ENCODE measurements at places on chromosomes 4 and X. TPM values are rescaled to one million over a fixed set of nuclear protein-coding genes. Genes with fewer than 3 reads are reported as not detected.

Gene ZNF630
- polyA plus RNA-seq, result 1.5 TPM

Gene IRS4
- polyA plus RNA-seq, result not detected

Gene IGFBP7
- 1.4 TPM for polyA plus RNA-seq

Gene ACE2
- not detected for polyA plus RNA-seq

Gene DACH2
- polyA plus RNA-seq, result 0.03 TPM

Gene LGI2
- not detected for polyA plus RNA-seq

Gene IDH3G
- polyA plus RNA-seq, result 108 TPM

Gene RTL3
- polyA plus RNA-seq, result 0.16 TPM

Gene SLC9B1
- polyA plus RNA-seq, result 2.3 TPM

DNA sequence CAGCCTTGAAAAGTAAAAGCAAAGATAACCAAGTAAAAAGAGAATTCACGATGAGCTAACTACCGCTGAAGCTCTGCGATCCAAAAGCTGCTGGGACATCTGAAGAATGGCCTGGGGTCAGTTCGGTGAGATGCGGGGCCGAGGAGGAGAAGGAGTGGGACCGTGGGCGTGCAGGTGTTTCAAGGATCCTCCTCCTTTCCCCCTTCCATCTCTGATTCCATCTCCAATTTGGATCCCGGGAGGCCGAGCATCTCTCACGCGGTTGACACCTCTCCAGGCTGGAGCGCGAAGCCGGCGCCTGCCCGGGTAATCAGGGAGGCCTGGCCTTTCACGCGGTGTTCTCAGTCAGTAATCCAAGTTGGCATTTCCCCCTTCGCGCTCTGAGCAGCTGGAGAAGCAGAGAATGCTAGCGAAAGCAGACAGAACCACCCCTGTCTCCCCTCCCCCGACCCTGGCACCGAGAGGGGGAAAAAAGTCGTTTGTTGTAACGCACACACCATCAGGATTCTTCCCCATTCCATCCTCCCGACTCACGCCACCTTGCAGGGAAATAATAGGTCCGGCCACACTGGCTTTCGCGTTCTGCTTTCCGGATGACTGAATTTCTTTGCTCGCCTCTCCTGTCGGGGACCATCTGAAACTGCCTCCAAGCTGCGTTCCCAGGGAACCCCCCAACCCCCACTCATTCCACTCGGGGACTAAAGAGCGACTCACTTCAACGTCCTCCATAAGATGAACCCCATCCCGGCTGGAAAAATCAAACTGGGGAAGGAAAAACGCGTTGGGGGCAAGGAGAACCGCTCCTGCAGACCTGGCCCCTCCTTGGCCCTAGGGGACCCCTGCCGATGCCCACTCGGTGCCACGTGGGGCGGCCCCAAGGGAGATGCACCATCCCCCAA, 6.5 kb downstream of the NEUROG2 start:
- DNase-seq, result no peak

DNA sequence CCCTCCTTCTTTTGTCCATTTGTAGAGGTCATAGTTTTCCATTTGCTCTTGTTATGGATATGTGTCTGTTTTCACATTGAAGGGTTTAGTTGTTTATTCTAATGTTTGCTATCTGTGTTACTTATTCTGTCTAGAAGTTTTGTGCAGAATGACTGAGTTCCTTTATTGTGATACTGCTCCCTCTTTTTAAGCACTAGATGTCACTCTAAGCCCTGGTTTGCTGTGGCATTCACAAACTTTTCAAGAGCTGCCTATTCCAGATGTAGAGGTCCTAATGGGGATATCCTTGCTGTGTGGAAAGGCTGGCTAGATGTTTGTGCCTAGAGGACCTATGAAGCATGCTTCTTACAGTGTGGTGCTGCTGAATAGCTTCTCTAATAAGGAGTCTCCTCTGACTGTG, 338.6 kb downstream of the SPIN4 start:
- no peak for DNase-seq

DNA sequence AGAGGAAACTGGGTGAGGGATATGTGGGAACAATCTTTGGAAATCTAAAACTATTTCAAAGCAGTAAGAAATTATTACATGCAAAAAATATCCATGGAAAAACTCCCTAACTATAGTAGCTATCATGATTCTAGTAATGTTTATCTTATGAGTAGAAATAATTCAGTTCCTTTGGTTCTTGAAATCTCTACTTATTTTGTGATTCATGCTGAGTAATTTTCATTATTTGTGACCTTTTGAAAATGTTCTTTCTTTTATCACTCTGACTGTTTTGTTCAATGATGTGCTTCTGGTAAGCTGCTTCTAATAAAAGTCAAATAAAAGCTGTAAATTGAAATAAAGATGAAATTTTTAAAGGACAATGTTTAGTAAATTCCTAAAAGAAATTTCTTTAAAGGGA, 40.4 kb upstream of the MAGEB10 start:
- DNase-seq, result no peak

- DNase-seq, result no peak
These were observed 1.6 kb downstream of the FAT4 start for GRCh38 chr4:125316401-125316790.

GRCh38 chr4:142925161-142925560, 79.1 kb upstream of the INPP4B start:
- DNase-seq, result no peak

DNA sequence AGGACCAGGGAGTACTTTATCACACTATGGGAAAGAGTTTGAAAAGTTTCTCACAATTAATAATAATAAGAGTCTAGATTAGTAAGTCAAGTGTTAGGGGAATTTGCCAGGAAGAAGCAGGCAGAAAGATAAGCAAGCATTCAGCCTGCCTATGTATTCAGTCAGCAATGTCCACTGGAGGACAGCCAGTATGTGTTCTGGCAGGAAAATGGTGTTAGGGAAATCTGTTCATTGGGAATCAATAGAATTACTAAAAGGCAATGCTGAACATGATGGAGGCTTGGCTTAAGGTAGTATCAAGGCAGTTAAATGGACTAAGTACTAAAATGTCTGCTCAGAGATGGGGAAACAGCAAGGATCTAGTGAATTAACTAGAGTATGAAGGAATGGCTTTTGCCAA, 221.2 kb downstream of the PPP4R3C start:
- DNase-seq, result no peak

DNA sequence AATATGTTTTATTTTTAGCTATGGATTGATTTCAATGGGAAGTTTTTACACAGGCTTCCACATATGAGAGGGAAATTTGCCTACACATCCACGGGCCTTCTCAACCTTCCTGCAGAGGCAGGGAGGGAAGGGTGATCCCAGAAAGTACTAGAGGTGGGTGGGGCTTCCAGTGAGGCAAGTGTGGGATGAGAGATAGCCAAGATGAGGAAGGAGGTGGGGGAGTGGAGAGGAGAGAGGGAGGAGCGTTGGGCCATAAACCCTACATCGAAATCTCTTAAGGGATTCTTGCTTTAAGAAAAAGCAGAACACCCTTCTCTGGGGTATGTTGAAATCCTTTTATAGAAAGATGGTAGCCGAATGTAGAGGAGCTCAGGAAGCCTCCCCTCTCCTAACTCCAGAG, 19.0 kb downstream of the NKX6-1 start:
- no peak for DNase-seq

GRCh38 chr4:110638089-110638746, 15.3 kb upstream of the PITX2 start:
- DNase-seq, result no peak

DNA sequence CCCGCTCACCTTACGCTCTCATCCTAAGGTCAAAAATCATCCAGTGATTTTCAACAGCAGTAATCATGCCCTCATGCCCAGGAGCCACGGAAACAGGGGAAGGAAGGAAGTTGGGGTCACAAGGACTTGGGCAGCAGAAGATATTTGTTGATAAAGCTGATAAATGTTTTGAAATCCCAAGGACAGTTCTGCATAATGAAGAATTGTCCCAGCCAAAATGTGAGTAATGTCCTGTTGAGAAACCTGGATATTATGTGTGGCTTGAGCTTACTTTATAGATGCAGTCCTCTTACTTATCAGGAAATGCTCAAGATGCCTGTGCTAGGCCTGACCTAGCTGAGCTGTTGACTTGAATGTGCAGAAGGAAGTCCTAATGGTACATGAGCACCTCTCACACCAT, 263.0 kb upstream of the ZFP42 start:
- DNase-seq, result no peak

DNA sequence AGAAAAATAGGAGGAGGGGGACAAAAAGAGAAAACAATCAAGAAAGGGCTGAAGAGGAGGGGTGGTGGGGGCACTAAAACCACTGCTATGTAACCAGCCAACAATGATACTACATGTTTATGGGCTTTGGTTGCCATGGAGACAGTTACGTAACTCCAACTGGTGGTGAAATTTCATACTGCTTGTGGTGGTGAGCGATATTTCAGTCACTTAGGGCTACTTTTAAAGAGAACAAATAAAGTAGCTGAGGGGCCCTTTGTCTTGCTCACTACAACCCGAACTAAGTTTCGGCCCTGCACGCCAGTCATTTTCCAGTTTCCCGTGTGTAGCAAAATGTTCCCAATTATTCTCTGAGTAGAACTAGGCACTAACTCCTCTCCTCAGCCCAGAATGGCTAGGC, 275.2 kb upstream of the EDA2R start:
- DNase-seq, result no peak

DNA sequence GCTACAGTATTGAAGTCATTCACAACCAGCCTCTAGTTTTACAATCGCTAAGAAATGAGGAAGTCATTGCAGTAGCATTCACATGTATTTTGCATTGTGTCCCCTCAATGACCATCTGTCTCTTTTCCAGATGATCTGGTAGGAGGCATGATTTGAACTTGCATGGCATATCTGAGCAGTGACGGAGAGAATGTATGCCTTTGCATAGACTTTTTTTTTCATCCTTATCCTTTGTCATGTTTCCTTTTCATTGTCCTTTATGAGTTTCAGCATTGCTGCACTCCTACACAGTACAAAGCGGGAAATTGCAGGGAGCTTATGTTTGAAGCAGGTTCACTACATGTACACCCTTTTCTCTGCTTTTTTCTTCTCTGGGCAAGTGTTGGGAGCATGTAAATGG, 516.4 kb upstream of the GRIA3 start:
- no peak for DNase-seq

DNA sequence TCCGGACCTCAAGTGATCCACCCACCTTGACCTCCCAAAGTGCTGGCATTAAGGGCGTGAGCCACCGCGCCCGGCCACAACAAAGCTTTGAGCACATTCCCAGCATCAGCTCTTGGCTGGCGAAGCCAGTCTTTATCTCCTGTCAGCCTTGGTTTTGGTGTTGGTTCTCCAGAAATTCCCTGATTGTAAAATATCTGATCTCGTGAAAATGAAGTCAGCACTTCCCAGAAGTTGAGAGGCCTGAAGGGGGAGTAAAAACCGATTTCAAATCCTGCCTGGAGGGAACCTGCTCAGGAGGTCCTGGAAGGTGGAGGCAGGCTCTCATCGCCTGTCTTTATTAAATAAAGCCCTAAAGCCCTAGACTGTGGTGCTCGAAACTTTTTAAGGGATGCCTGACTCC, 33.6 kb downstream of the PTTG2 start:
- DNase-seq, result no peak

DNA sequence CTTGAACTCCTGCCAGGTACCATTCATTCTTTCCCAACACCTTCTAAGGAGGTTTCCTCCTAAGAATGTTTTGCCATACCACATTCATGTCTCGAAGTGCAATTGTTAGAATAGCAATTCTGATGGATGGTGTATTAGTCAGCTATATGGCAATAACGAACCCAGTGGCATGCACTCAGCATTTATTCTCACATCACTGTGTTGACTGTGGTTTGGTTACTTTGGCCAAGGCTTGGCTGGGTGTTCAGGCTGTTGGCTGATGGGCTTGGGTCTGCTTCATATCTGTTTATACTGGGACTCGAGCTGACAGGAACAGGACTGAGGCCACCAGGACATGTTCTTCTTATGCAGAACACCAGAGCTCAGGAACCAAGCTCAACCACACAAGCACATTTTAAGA, 31.7 kb downstream of the PSAPL1 start:
- no peak for DNase-seq

DNA sequence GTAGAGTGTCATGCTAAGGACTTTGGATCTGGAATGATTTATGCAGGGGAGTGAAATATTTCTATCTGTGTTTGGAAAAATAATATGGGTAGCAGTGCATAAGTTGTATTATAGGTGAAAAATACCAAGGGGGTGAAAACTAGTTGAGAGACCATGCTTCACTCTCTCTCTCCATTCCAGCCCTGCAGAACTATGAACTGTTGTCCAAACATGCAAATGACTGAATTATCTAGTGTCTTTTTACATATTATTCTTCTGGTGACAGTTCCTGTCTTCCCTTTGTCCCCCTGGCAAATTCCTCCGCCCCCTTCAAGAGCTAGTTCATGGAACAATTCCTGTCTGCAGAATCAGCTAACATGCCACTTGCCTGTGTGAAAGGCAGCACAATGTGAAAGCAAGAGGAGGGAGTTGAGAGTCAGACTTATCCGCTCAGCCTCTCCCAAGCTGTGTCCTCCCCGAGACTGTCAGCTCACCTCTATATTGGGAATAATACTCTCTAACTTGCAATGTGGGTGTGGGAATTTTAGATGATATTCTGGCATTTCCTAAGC, 2.3 kb downstream of the PF4 start:
- no peak for DNase-seq

DNA sequence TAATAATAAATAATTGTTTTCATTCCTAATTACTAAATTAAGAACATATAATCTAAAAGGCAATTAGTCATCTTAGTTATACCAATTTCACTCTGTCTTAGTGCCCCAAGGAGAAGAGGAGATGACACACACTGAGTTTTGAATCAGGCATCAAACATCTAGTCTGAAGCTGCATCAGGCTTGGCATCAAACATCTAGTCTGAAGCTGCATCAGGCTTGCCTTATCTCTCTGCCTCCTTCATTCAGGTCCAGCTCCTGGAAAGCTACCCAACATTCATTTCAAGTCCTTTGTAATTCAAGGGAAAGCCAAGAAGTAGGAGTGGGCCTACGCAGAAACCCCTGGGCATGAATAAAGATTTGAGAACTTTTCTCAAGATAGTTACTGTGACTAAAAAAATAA, 62.2 kb downstream of the SH3RF1 start:
- DNase-seq, result no peak

DNA sequence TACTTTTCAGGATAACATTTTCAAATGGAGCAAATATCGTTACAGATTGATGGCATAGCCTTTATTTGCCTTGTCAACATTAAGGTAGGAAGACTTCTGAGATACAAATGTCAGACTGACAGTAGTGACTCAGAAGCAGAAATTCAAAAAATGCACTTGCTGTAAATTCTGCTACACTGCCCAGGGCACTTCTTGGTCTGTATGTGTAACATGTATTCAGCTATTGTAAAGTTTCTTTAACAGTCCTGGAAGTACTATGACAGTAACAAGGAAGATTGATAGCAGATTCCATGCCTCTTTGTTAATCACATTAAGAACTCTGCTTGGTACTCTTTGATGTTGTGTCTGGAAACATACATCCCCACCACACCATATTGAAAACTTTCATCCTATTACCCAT, 69.6 kb upstream of the PCDH18 start:
- no peak for DNase-seq

Measured in GM12878 (cell line).